ENCODE measurements at places on chromosomes 5 and 9.

DNA sequence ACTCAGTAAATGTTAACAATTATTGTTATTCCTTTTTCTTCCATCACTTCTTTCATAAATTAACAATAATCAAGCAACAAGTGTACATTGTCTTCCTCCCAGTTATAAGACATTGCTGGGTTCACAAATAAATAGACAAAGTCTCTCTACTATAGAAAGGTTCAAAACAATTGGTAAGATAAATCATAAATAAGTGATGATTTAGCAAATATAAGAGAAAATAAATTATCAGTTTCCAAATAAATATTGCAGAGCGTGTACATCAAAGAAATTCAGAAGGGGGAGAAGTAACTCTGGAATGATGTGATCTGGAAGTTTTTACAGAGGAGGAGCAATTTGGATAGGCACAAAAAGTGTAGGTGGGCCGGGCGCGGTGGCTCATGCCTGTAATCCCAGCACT lies 114.2 kb downstream of the BASP1 start:
- DNase-seq = no peak

GRCh38 chr5:132181011-132181629 lies 46.5 kb downstream of the P4HA2 start:
- DNase-seq = no peak

- DNase-seq = no peak
These were observed 176.7 kb upstream of the HMHB1 start for GRCh38 chr5:143635146-143635752.

DNA sequence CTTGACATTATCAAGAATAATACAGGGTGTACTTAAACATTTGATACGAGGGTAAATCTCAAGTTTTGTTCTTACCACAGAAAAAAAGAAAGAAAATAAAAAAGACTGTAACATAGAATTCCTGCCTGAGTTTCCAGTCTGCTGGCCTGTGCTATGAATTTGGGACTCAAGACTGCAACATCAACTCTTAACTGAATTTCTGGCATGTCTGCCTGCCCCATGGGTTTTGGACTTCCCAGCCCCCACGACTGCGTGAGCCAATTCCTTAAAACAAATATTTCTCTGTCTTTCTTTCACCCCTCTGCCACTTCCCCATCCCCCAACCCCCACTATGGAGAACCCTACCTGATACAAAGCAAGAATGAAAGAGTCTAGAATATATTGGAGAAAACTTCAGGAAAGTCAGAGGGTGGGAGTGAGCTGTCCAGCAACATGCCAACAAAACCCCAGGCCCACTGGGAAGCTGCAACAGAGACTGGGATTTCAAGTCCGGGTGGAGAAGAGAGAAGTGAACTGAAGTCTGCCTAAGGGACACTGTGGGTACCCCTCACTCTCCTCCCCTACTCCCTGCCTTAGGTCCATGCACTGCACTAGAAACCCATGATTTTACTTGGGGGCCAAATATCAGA lies 43.0 kb downstream of the MARCHF3 start:
- no peak for DNase-seq

GRCh38 chr9:121242219-121242958 lies 25.6 kb upstream of the GSN start:
- no peak for DNase-seq

- DNase-seq = no peak
These were observed 79.6 kb downstream of the C7 start for GRCh38 chr5:40988746-40989510.

GRCh38 chr5:65916066-65916465 lies 10.3 kb upstream of the ERBIN start:
- no peak for DNase-seq

DNA sequence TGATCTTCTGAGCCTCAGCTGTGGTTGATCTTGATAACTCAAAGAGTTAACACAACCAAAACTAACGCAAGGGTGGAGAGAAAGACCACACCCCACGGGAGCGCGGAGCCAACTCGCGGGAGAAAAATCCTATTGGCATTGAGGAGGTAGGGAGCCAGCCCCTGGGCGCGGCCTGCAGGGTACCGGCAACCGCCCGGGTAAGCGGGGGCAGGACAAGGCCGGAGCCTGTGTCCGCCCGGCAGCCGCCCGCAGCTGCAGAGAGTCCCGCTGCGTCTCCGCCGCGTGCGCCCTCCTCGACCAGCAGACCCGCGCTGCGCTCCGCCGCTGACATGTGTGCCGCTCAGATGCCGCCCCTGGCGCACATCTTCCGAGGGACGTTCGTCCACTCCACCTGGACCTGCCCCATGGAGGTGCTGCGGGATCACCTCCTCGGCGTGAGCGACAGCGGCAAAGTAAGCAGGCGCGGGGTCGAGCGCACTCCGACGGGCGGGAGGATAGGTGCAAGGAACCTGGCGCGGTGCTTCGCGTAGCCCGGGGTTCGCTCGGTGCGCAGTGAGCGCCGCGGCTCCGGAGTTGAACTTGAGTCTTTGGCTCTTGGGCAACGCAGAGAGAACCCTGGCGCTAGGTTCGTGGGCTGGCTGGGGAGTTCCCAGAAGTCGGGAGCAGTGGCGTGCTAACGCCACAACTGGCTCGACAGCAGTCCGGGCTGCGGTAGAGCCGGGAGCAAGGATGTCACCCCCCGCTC lies at the start of gene GDA:
TSS of gene GDA (plus strand) at position 210 of the 745 bp plus-strand sequence. CDS start at position 330, 120 bp downstream.
- no peak for DNase-seq

GRCh38 chr9:126902210-126902609 lies 12.4 kb upstream of the RALGPS1 start:
- DNase-seq = no peak

GRCh38 chr5:175714479-175715085 lies 56.7 kb downstream of the HRH2 start:
- DNase-seq = no peak

GRCh38 chr5:90803381-90803780 lies 244.8 kb downstream of the ADGRV1 start:
- no peak for DNase-seq

- DNase-seq = no peak
These were observed 53.5 kb downstream of the KIF4B start for GRCh38 chr5:155066886-155067595.

DNA sequence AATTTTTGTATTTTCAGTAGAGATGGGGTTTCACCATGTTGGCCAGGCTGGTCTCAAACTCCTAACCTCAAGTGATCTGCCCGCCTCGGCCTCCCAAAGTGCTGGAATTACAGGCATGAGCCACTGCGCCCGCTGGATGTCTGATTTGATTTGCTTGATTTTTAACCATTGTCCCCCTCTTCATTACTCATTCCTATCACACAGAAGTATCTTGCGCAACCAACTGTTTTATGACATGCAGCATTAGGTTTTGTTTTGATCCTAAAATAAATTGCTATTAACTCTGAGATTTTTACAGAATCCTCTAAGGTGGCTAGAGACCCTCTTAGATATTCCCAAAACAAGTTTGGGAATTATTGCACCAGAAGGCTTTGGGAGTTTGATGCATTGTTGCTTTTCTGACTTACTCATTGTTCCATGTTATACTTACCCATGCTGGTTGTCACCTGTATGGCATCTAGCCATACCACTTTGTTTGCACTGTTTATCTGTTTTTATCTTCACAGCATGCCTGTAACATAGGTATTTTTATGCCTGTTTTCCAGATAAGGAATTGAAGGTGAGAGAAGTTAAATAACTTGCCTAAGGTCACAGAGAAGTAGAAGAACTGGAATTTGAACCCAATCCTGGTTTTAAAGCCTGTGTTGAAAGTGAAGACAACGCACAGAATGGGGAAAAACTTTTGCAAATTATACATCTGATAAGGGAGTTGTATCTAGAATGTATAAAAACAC lies 35.9 kb upstream of the PWWP2A start:
- DNase-seq = no peak

DNA sequence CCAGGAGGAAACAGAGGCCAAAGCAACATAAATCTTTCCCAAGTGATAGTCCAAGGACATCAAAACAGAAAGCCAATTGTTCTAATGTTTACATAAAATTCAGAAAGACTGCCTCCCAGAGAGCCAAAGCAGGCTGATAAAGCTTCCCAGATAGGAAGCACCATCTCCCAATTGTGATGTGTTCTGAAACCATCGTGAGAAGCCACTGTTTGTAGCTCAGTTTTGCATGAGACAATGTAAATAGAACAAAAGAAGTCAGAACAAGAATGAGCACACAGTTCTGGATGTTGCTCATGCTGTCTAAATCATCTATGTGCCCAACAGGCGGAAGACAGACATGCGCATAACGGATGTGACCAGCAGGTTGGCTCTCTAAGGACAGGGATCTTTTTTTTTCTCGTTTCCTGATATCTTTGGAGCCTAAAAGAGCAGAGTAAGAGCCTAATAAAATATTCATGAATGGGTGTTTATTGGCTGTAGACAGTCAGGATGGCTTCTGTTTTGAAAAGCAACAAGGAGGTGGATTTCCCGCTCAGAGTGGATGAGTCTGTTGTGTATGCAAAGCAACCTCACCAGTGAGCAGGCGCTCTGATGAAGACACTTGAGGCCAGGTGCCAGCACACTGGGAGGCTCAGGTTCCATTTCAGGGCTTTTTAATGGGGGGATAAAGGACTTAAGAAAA lies 113.6 kb downstream of the GNA14 start:
- DNase-seq = no peak

DNA sequence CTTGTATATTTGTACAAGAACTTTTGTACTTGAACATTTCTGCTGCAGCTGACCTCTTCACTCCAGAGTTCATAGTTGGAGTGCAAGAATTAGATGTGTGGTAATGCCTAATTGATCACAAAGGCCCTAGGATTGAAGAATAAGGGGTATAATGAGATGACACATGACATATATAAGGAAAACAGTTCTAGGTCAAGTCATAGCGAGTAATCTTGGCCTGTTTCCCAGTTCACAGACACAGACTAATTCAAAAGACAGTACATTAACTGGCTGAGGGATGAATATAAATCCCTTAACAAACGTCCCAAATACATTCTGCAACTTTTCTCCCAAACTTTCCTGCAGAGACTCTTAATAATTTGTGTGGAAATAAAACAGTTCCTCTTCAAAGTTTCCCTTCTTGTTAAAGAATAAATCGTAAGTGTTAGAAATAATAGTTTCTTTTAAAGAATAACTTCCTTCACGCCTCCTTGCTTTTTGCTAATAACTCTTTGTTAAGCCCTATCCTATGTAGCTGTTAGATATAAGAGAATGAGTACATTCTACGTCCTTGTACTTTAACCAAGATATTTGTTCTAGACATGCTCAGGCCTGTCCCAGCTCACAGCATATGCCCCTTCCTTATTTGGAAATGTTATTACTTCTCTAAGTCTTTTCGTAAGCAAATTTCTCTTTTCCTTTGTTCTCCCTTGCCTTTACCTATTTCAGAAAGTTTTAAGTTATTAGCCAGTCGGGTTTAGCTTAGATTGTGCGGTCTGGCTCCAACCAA lies 556.4 kb upstream of the CTNND2 start:
- no peak for DNase-seq

- no peak for DNase-seq
These were observed 8.9 kb upstream of the ZCCHC10 start for GRCh38 chr5:133035224-133035623.

DNA sequence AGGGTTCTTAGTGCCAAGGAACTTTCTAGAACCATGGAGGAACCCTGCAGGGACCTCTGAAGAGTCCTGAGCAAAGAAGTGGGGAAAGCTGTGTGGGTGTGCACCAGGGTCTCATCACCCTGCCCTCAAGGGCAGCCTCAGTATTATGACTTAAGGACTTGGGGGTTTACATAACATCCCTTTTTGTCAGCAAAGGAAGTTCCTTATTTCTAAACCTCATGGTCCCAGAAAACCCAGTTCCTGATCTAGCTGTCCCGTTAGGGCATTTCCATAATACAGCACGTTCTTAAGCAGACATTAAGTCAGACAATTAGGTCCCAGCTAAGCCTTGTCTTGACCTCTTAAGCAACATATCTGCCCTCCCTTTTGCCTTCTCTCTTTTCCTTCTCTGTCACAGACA lies 57.3 kb downstream of the DAPK1 start:
- no peak for DNase-seq

DNA sequence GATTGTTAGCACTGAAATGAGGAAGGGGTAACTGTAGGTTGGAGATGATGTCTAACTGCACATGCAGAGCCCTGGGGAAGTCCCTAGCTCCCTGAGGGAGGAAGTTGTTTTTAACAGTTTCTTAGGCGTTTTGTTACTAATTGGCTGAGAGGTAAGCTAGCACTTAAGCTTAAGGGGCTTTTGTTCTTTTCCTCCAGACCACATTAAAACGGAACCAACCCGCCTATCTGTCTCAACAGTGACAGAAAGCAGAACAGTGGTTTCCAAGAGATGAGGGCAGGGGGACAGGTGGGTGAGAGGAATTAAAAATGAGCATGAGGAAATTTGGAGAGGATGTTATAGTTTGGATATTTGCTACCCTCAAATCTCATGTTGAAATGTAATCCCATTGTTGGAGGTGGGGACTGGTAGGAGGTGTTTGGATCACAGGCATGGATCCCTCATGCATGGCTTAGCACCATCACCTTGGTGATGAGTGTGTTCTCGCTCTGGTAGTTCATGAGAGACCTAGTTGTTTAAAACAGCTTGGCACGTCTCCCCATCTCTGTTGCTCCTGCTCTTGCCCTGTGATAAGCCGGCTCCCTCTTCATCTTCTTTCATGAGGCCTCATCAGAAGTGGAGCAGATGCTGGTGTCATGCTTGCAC lies 38.9 kb downstream of the LYRM7 start:
- peak; percentile 35 for DNase-seq

GRCh38 chr5:181198905-181199519 lies 6.0 kb downstream of the TRIM7 start:
- no peak for DNase-seq

DNA sequence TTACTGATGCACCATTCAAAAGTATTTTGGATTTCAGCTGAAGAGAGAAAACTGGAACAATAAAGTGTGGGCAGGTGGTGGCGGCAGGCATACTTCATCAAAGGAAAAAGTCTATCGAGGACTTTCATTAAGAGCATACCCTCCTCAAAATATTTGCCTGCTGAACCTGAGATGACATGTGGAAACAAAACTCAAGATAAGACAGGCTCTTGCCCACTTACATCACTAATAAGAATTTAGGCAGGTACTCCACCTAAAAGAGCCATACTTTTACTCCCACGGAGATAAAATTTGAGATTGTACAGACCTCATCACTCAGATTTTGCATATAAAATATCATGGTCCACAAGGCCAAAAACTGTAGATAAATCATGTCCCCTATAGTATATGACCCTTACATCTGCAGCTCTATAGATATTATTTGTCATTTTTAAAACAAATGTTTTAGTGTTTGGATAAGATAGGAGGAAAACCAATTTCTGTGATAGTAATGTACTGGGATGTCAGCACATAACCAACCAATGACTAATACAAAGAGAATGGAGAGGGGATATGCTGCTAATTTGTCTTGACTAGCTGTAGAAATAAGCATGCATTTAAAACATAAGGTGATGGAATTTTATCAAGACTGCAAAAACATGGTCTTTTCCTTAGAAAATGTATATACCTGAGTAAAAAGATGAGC lies 730.6 kb upstream of the ZNF608 start:
- DNase-seq = no peak

- DNase-seq = no peak
These were observed 57.1 kb upstream of the NMUR2 start for GRCh38 chr5:152462021-152462721.

GRCh38 chr5:83209963-83210362 lies 132.6 kb downstream of the XRCC4 start:
- DNase-seq = no peak
